ENCODE measurements at places on chromosomes 2 and 18.

DNA sequence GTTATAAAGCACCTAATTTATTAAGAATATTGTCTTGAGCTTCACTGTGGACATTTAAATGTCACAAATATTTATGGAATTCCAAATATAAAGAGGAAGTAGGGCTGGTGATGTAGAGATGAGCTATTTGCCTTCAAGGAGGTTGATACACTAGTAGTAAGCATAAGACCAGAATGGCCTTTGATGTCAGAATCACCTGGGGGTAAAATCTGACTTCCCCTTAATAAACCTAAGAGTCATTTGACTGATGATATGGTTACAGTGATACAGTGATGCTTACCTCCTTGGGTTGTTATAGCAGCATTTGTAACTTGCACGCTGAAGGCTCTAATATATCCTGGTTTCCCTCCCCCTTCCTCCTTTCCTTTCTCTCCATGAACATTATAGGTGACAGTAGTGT, 143.7 kb downstream of the CERS6 start:
- no peak for DNase-seq

DNA sequence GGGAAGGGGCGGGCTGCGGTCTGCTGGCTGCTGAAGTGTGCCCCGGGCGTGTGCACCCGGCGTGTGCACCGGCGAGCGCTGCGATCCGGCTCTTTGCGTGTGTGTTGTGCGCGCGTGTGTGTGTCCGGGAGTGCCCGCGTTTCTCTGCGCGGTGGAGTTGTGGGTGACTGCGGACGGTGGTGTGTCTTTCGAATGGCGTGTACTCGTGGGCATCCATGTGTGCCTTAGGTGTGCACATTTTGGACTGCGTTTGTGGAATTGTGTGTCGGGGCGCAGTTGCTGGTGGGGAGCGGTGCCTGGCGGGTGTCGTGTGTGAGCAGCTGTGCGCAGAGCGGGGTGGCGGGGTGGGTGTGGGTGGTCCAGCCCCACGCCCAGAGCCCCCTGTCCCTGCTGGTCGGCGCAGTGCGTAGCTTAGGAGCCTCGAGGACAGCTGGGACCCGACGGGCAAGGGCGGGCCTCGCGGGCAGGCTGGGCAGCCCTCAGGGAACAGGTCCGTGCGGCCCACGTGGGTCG, 533 bp downstream of the HPCAL1 start:
- DNase-seq: no peak

GRCh38 chr2:25044990-25045389, 3.1 kb downstream of the EFR3B start:
- no peak for DNase-seq

GRCh38 chr2:234313558-234313957, 183.3 kb downstream of the ARL4C start:
- DNase-seq: no peak

DNA sequence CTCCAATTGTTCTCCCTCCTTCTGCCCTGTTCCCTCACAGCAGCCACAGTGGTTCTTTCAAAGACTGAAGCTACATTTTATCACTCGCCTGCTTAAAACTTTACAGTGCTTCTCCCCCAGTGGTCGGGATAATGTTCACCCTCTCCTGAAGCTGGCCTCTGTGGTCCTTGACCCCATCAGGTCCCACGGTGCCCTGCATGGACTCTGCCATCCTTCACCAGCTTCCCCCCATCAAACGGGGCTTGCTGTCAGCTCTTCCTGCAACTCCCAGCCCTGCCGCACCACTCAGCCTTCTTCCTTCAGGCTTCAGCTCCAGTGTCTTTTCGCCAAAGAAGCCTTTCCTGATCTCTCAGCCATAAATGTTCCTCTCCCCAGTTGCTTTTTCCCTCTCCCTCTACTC, 118.1 kb downstream of the NEDD4L start:
- no peak for DNase-seq

Data from left forelimb (tissue), 1 donor.